ACHN (cell line): ENCODE measurements at places on chromosomes 5 and 9.

DNA sequence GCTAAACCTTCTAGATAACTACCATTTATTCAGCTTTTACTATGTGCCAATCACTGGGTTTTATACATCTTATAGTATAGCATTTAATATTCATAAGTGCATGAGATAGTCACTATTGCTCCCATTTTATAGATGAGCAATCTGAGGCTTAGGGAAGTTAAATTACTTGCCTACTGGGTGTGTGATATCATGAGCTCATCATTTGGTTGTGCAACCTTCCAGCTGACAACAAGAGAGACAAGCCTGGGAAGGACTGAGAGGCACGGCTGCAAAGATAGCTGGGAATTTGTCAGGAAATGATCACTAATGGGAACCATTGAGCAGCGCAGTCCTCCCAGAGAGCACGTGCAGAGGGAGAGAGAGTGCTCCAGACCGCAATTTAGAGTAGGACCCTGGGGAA, 481.6 kb upstream of the KIF2A start:
- DNase-seq: no peak

DNA sequence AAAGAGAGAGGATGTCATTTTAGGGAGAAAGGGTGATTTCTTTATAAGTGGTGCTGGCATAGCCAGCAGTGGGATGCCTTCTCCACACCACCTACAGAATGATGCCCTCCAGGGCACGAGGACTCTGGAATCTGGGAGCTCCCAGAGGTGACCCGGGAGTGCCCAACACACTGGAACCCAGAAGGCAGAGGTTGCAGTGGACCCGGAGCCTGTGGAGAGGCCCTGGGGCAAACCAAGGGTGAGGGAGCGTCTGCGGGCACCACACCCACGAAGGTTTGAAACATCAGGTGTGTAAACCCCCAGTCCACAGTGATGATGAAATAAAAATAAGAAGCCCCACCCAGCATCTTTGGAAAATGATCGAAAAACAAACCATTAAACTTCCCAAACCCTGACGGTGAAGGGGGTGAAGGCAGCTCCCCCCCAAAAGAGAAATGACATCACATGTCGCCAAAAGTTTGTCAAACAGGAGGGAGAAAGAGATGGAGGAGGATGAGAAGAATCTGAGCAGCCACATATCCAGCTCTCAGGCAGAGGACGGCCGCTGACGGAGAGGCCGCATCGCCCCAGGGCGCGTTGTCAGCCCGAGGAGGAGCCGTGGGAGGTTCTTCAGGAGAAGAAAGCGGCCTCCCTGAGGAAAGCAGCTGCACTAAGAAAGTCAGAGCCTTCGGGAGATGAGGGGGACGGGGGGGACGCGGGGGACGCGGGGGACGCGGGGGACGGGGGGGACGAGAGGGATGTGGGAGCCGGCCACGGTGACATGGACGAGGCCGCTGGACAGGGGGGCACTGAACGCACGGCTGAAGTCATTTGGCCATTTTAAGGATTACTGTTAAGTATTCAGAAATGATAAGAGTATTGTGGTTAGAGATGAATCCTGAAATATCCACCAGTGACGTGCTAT, 43.1 kb upstream of the NSMF start:
- DNase-seq: no peak

DNA sequence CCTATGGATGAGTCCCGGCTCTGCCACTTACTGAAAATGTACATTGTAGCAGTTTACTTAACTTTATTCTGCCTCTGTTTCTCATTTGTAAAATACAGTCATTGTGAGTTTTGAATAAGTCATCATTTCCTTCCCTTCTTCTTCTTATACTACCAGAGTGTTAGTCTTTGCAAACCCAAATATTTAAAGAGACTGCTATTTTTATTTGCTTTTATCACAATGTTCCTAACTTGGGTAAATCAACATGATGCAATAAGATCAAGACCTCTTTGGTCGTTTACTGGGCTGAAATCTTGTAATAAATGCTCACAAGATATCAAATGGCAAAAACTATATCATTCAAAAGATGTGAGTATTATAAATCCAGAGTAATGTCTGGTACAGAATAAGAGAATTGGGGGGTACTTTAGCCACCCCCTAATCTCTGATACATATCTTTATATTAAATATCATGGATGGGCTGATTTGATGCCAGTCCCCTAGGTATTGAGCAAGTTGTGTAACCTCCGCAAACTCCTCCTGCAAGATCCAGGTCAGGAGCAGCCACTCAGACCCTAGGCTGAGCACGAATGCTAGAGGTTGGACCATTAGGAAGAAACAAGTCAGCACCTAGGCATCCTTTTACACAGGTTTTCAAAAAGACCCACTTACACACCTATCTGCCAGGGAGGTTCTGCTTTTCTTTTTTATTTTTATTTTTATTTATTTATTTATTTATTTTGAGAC, 13.3 kb upstream of the GLDC start:
- no peak for DNase-seq

DNA sequence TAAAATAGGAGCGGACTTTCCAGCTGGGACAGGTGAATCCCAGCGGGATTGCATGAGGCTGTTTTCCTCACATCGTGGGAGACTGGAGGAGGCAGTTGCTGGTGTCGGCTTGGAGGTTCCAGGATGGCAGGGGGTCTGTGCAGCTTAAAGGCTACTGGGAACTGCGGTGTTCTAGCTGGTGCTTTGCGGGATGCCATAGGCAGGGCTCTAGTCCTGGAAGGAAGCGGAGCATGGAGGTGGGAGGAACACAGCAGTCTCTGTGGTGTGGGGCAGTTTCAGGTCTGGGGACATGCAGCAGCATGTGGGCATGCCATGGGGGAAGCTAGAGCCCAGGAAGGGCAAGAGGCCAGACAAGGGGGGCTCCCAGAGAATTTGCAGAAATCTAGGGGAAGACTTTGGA, 141.5 kb downstream of the NSG2 start:
- DNase-seq: no peak

- no peak for DNase-seq
Measured at GRCh38 chr9:137308057-137308619, 6.1 kb upstream of the NRARP start.

- no peak for DNase-seq
Measured at GRCh38 chr5:6774721-6775204, 61.5 kb downstream of the TENT4A start.

DNA sequence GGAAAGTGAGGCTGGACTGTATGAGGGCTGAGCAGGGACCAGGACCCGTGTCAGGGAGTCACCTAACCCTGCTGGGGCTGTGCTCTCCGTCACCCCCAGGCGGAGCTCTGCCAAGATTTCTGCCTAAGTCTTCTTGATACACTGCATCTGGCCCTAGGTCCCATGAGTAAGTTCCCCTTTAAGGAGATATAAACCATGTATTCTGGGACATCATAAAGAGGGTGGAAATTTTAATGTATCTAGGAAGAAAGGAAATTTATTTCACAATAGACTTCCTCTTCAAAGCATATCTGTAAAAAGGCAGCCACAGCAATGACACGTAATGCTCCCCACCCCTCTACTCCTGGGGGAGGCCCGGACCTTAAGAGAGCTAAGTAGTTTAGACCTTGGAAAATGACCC, 183.4 kb downstream of the FBXL7 start:
- peak; percentile 6 for DNase-seq

- no peak for DNase-seq
Measured at GRCh38 chr5:35302544-35302943, 72.3 kb upstream of the PRLR start.

DNA sequence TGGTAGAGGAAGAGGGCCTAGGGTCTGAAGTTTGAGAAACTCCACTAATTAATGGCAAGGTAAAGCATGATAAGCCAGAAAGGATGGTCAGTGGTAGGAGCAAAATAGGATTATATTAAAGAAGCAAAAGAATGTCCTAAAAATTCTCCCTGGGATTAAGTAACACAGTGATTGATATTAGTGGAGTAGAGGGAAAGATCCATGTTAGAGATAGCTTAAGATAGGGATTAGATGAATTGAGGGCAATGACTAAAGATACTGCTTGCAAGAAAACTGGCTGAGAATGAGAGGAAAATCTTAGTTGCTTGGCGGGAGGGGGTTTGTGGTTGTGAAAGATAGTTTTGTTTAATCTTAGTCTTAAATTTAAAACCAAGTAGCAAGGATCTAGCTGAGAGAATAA, 255.6 kb downstream of the EPB41L4A start:
- no peak for DNase-seq

- DNase-seq: no peak
Measured at GRCh38 chr5:148070621-148071020, 6.8 kb downstream of the SPINK5 start.

DNA sequence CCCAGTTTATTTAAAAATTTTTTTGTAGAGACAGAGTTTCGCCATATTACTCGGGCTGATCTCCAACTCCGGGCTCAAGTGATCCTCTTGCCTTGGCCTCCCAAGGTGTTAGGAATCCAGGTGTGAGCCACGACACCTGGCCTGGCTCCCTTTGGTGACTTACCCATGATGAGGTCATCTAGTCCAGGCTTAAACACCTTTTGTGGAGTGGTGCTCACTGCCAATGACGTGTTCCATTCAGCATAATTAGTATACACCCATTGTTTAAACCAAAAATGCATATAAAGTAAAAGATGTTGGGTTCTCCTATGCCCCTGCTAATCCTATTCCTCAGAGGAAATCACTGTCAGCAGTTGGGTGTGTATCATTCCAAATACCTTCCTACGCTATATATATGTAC, 91.0 kb downstream of the HSPA4 start:
- no peak for DNase-seq

- no peak for DNase-seq
Measured at GRCh38 chr5:42429694-42430093, 6.5 kb downstream of the GHR start.

DNA sequence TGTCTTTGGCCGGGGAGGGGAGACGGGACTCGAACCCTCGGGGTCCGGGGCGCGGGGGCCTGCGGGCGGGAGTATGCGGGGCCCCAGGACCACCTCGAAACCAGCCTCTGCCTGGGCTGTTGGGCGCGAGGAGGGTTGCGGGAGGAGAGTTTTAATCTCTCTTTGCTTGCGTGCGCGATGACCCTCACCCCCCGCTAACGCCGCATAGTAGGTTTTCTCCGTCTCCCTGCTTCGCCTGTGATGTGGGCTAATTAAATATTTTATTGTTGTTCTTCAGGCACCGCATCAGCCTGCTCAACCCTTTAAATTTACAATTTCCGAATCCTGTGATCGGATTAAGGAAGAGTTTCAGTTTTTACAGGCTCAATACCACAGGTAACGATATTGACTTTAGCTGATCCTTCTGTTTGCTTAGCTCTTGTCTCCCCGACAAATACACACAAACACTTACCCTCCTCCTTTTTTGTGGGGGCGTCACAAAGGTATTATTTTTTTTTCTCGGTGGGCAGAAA, 1.7 kb downstream of the TLE4 start:
- DNase-seq: peak; percentile 19

- peak; percentile 52 for DNase-seq
Measured at GRCh38 chr5:35182910-35183535, 47.3 kb downstream of the PRLR start.

- DNase-seq: no peak
Measured at GRCh38 chr5:16590685-16591084, 26.1 kb downstream of the RETREG1 start.
